GM20000 (cell line): ENCODE measurements at places on chromosomes 13 and 19.

DNA sequence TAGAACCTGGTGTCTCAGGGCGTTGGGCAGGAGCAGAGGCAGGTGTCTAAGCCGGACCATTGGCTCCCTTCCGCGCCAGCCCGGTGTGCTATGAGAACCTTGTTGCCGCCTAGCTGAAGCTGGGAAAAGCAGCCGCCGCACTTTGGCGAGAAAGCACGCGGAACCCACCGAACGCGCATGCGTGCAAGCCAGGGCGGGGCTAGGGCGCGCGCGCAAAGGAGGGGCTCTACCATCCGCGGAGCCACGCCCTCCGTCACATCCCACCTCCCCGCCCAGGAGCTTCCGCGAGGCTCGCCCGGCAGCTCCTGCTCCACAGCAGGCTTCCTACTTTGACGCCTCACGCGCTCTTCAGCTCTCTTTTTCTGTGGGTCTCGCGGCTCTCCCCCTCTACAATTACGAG lies 51.3 kb downstream of the WDR87 start:
- peak; percentile 69 for DNase-seq

DNA sequence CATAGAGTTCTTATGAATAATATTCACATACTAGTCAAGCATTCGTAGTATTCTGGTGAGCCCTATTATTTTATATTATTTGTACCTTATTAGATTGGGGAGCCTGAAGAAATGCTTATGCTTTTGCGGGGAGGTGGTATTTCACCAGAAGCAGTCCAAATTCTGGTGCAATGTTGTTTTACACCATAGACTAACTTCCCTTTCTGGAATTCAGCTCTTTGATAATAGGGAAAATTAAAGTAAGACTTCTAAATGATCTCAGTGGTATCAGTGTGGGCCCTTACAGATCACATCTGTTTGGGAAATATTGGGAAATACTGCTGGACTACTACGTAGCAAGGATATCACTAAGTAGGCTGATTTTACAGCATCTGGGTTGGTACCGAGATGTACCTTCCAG lies 34.2 kb downstream of the KCTD12 start:
- no peak for DNase-seq

GRCh38 chr13:79079351-79079839 lies 326.7 kb downstream of the RBM26 start:
- DNase-seq: no peak

- no peak for DNase-seq
Observed at GRCh38 chr13:23705583-23705982, 135.4 kb downstream of the TNFRSF19 start.

DNA sequence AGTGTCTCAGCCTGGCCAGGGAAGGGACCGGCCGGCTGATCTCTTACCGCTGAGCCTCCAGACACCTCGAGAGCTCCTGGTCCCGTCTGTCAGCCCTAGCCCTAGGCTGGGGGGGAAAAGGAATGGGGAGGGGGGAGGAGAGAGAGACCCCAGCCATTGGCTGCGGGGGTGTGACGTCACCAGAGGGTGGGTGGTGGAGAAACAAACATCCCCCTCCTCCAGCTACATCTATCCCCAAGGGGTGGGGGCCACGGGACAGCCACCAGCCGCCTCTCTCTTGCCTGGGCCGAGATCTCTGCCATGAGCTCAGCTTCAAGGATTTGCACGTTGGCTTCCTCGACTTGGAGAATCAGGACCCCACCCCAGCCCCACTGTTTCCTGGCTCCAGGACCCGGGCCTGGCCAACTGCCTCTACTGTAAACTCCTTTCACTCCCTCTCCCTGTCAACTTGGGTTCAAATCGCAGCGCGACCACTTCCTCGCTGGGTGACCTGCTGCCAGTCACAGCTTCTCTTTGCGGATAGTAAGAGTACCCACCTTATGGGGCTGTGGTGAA lies at the start of gene PRX:
Gene PRX, minus strand, starts transcription at position 88 of the 555 bp plus-strand sequence. CDS start 5,446 bp downstream, outside the sequence.
- no peak for DNase-seq

DNA sequence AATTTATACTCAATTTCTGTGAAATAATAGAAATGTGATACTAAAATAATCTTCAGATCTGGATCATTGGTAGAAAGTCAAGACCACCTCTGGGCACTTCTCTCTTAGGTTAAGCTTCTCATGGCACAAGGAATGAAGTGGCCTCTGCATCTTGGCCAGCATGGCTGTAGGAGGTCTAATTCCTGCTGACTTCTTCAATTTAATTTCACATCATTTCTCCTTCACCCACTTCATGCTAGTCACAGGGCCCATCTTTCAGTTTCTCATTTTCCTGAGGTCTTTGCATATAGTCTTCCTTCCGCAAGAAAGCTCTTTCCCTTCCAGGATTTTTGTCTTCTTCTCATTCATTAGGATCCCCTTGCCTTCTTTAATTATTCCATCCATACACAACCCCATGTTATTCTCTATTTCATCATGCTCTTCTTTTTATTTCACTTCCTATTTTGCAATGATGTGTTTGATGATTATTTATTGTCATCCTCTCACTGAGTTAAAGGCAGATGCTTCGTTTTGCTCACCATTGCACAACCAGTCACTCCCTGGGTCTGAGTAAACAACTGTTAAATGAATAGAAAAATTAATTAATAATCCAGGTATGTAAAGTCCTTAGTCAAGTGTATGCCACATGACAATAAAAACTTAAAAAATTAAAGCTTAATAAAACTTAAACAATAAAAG lies 397.4 kb downstream of the SPRY2 start:
- DNase-seq: no peak

GRCh38 chr19:40286235-40286970 lies 1.3 kb upstream of the AKT2 start:
- peak; percentile 3 for DNase-seq

DNA sequence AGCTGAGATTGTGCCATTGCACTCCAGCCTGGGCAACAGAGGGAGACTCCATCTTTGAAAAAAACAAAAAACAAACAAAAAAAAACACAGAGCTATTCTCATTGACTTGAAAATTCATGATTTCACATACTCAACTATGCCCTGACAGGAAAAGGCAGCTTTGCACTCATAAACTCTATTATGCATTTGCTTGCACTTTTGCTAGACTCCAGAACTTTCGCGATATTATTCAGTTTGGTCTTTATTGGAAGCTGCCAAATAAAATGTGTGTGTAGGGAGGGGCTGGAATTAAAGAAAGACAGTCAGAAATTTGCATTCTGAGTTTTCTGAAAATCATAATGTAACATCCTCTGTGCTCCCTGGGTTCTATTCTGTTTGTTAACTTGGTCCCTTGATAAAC lies 635.1 kb upstream of the KLF12 start:
- no peak for DNase-seq

DNA sequence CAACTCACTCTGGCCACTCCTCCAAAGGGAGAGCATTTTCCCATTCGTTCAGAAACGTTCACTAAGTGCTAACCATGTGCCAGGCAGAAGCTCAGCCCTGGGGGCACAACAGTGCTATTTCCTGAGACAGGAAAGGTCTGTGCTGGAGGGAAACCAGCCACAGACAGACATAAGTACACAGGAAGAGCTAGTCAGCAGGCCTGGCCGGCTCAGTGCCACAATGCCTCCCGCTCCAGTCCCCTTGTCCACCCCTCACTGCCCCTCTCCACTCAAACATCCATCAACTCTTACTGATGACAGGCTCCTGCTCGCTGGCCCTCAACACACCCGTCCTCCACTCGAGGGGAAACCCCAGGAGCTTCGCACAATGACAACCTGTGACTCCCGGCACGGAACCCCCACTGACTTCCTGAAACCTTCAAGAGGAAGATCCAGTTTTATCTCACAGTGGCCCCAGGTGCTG lies 11.3 kb upstream of the PLA2G4C start:
- peak; percentile 79 for DNase-seq

DNA sequence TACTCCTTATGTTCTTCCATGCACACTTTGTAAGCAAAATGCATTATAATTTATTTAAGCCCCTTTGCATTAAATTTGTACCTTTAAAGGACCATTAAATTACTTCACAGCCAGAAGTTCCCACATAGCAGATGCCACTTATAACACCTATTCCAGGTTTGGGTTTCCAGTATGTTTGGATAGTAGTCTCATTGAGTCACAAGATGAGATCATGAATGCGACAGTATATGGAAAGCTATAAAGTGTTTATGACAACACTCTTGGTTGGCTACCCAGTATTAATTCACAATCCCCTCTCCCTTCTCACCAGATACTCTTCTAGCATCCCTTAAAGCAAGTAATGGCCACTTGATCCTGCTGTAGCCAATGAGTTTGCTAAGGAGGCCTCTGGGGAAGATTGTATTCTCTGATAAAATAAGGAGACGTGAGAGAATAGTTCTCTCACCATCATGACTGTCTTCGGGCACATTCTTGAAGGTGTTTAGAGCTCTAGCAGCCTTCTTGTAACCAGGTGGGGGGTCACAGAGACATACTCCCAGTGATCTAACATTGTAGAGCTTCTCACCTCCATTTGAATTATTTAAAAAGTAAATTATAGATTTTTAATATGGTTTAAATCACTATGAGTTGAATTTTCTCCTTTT lies 2.8 kb upstream of the LHFPL6 start:
- DNase-seq: no peak

DNA sequence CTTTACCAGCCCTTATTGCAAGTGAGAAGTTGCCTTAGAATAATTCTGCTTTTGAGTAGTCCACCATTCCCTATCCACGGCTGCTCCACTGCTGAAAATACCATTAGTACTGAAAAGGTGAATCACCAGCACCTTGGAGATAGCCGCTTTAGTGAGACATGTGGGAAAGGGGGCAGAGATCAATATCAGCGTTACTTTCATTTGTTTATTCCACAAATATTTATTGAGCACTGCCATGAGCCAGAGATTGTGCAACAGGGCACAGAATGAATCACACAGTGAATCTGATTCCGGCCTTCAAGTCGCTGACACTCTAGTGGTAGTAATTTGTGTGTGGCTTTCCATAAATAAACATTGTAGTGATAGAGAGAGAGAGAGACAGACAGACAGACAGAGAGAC lies 31.5 kb upstream of the MYO16 start:
- DNase-seq: no peak

GRCh38 chr19:6047741-6048251 lies 62.5 kb downstream of the RFX2 start:
- DNase-seq: peak; percentile 64

DNA sequence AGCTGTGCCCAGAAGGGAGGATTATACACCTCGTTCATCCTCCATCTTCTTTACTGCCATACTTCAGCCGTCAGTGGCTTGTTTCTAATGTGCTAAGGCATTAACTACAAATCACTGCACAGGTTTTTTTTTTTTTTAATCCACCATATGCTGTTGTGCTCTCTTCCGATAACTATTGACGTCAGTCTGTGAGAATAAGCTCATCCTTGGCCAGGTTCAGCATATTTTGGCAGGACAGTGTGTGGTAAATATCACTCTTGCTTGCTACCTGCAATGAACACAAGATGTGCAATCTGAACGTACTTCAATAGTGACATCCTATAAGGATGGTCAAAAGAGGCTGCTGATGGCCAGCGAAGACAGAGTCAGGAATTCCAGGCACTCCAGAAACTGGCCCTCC lies 2030.7 kb upstream of the PCDH20 start:
- DNase-seq: no peak

DNA sequence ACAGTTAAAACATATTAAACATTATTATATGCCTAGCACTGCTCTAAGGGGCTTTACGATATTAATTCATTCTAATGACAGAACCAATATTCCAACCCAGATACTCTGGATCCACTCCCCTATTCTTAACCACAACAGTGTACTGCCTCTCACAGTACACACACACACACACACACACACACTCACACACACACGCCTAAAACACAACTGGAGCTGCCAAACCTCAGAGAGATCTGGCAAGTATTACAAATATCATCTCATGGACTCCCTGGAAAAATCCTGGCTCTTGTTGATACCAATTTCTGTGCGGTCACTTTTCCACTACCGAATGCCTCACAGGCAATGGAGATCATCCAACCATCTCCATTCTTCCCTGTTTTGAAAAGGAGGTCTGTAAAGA lies 1.3 kb downstream of the ZNF780A start:
- DNase-seq: no peak

- no peak for DNase-seq
Observed at GRCh38 chr19:8681345-8682029, 17.1 kb downstream of the ACTL9 start.

DNA sequence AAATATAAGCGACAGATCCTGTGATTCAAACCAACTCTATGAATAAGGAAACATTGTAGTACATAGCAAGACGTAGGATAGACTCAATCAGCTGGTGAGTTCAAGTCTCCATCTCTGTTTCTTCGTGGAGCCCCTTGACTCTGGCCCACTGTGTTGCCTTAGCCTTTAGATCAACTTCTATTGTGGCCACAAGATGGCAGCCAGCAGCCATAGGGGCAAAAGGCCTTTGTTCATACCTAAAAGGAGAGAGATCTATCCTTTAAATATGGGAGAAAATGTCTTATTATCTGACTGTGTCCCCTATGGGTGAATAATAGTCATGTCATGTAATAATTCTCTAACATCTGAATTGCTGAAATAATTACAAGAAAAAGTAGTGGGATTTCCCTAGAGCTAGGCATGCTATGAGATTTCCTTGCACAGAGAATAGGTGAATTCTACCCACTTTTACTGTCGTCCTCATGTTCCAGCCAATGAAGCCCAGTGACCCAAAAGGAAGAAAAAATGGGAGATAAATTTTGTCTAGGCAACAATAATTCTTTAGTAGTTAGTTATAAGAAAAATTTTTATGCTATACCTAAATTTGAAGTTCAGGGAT lies 129.4 kb downstream of the PCDH20 start:
- DNase-seq: no peak

DNA sequence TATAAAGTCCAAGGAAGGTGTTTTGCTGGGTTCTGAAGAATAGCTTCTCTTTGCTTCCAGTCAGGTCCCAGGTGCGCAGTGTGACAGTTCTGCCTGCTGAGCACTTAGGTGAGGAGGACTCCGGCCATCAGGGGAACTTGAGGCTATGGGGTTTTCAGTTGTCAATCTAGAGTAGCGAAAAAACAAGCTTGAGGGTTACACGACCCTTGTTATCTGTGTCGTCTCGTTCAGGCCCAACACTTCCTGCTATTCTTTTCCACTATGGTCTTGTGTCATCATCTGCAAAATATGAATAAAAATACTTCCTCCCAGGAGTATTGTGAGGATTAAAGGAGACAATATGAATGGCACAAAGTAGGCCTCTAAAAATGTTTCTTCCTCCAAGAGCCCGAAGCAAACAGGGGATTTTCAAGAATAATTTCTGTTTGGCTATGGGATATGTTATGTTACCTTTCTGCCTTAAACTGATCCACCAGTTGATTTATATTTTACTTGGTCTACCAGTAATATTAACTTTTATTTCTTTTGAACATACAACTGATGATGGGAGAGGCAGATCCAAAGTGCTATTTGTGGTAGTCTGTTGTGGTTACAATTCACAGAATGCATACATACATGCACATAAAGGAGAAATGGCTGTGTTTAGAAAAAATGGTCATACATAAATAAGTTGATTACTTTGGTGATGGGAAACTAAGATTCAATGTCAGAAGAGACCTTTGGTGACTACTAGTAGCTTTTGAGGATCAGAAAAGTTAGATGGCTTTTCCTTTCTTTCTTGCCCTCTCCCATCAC lies 40.5 kb upstream of the RCBTB2 start:
- no peak for DNase-seq
